AG10803 (cell line): ENCODE measurements at places on chromosomes 6 and 20.

DNA sequence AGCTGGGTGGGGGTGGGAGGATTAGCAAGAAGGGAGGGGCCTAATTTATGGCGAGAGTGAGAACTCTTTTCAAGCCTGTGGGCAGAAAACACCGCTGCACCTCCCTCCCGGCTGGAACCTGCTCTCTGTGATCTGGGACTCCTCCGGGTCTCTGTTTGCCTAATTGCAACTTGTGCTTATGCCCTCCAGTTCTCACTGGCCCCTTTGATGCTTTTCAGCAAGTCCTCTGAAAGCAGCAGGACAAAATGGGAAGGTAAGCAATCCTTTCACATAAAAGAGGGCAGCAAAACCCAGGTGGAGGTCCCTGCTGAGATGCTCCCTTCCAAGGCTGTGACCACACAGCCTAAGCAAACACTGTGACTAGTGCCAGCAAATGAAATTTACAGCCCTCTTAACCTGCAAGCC, 523.0 kb upstream of the FLRT3 start:
- no peak for DNase-seq

DNA sequence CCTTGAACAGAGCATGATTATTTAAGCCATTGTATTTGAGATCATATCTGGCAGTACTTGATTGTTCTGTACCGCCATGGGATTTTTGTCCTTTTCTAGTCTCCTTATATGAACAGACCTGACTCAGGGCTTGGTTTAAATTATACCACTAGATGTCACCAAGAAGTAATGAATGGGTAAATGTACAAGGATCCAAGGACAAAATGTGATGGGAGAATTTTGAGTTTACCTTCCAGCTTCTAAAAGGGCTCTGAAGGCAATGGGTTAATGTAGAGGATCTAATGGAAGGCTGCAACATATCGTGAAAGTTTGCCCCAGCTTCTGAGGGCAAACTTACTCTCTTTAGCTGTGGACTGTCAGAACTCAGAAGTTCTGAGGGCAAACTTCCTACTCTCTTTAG, 12.0 kb downstream of the RNF8 start:
- peak; percentile 17 for DNase-seq

GRCh38 chr6:81700414-81700813, 52.1 kb downstream of the TENT5A start:
- DNase-seq: no peak

- peak; percentile 65 for DNase-seq
These were observed 168.7 kb upstream of the PRSS16 start for GRCh38 chr6:27078734-27079357.
